ENCODE measurements at places on chromosomes 12 and 14.

GRCh38 chr12:21527451-21528180, 1.5 kb downstream of the SPX start:
- peak; percentile 83 for DNase-seq

DNA sequence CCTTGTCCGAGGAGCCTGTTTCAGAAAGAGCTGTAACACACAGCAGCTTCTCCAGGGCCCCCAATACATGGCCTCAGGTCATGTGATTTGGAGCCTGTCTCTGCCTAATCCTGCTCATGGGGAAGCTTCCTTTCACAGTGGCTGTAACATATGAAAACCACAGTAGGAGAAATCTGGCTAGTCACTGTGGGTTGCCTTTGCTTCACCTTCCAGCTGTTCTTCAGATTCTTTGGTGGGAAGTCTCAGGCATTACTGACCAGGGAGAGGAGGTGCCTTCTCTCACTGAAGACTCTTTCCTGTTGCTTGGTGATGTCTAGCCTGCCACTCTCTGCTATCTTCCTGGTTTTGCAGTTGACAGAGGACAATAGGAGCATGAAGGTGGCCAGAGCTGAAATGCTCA, 350.6 kb downstream of the DPF3 start:
- DNase-seq = no peak

DNA sequence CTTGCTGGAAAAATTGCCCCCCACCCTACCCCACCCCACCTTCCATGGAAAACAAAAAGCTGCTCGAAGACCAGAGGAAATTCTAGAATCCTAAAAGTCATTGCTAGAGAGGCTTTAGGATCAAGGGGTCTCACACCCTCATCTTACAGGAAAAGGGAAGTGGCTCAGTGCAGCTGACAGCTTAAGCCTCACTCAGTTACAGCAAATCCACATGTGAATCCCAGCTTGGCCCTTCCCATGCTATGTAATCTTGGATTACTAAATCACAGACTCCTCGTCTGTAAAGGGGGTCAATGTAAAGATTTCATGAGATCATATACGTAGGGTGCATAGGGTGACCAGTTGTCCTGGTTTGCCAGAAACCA, 25.9 kb downstream of the CMKLR1 start:
- DNase-seq = no peak

- no peak for DNase-seq
These were observed 162.2 kb downstream of the RASSF9 start for GRCh38 chr12:85673921-85674420.

DNA sequence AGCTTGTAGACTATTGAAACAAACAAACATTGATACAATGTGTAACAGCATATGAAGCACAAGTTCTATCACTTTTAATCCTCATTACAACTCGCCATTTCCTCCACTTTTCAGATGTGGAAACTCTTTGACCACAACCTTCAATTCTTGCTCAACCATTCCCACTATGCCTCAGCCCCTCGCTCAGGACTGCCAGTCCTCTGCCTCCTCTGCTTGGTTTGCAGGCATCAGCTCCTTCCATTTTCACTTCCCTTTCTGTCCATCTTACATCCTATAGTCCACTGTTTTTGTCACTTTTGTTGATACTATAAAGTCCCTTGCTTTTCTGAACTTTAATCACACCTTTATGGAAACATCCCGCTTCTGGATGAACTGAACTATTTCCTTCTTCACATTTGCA, 28.2 kb upstream of the CD27 start:
- DNase-seq = no peak

- no peak for DNase-seq
These were observed 175.3 kb downstream of the PHLDA1 start for GRCh38 chr12:75856235-75856634.

GRCh38 chr12:71144682-71145081, 13.1 kb downstream of the TSPAN8 start:
- no peak for DNase-seq

DNA sequence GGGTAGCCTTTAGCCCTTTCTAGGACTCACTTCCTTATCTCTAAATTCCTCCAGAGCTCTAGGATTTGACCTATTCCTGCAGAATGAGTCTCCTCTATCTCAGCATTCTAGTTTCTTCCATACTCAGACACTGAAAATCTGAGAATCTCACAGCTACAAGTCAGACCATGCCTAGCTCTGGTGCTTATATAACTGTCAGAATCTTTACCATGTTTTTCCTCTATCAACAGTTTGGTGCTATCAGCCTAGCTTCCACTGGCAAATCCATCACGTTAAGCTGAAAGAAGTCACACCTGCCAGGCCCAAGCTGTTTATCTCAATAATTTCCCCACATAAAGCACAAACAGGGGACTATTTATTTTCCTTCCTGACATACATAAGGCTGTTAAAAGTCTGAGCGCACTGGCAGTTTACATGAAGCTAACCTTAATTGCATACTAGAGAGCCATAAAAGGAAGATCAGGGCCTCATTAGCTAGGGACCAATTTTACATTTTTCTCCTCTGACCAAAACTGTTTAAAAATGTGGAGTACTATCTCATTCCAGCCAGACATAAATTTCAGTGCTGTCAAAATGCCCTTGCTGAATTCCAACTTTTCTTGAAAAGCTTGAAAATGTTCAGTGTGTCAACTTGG, 270.5 kb downstream of the C12orf75 start:
- no peak for DNase-seq

DNA sequence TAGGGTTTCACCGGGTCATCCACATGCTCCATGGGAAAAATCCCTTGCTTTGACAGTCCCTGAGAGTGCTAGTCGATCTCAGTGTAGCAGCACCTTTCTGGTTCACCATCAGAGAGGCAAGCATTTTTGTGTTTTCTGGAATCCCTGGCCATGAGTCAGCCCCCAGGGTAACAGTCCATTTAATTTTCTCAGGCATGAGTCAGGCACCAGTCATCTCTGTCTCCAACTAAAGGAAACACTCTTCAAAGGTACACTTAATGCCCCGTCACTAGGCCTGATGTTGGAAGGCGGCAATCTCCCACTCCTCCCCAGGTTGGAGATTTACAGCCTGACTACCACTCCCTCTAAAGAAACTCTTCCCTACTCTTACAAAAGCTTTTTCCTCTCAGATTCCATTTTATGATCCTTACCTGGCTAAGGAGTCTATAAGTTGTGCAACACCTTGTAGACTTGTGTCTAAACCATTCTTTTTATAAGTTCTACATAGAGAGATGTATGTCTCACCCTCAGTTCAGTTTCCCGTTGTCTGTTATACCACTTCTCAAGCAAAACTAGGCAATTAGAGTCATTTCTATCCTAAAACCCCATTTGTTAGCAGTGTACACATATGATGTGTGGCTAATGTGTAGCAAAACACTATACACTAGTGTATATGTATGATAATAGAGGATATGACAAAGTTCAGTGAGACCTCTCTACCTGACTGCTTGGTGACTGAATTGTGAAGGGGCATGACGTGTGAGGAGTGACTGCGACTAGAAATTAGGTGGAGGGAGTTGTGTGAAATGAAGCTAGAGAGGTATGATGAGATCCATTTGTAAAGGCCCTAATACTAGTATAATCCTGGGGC, 24.6 kb downstream of the TMEM19 start:
- no peak for DNase-seq

DNA sequence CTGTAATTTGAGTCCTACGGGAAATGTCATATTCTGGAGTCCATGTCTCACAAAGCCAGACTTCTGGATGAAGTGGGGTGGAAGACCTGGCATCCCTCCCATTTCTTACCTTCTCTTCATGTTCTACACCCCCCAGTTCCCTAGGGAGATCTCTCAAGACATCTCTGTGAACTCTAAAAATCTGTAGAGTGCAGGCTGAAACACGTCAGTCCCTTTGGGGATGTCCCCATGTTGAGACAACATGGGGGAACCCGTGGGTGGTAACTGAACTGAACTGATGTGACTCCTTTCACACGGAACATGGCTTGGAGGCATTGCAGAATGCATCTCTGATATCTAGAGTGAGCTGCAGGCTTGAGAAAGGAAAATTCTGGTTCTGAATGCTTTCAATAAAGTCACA, 15.2 kb downstream of the SERPINA12 start:
- no peak for DNase-seq

DNA sequence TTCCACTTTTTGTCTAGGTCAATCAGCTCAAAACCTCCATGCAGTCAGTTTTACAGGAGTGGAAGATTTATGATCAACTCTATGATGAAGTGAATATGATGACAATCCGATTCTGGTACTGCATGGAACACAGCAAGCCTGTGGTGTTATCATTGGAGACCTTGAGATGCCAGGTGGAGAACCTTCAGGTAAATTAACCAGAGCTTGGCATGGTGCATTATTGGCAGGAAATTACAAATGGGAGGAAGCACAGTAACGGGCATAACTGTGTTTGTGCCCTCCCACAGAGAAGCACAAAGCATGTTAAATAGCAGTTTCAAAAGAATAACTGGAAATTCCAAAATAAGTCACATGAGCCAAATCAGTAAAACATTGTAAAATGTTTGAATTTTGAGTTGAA, 135.6 kb downstream of the ESR2 start:
- no peak for DNase-seq

DNA sequence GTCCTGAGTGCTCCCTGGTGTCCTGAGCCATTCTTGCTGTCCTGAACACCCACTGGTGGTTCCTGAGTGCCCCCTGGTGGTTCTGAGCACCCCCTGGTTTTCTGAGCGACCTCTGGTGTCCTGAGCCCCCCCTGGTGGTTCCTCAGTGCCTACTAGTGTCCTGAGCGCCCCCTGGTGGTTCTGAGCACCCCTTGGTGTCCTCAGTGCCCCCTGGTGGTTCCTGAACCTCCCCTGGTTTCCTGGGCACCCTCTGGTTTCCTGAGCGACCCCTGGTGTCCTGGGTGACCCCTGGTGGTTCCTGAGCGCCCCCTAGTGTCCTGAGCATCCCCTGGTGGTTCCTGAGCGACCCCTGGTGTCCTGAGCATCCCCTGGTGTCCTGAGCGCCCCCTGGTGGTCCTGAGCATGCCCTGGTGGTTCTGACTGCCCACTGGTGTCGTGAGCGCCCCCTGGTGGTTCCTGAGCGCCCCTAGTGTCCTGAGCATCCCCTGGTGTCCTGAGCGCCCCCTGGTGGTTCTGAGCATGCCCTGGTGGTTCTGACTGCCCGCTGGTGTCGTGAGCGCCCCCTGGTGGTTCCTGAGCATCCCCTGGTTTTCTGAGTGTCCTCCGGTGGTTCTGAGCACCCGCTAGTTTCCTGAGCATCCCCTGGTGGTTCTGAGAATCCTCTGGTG, 473.1 kb downstream of the TMEM121 start:
- no peak for DNase-seq

- no peak for DNase-seq
These were observed 24.6 kb downstream of the P2RX2 start for GRCh38 chr12:132642846-132643835.

GRCh38 chr12:76064904-76065303, 19.6 kb downstream of the NAP1L1 start:
- no peak for DNase-seq

- DNase-seq = no peak
These were observed 7.6 kb upstream of the LRTM2 start for GRCh38 chr12:1812650-1813302.

DNA sequence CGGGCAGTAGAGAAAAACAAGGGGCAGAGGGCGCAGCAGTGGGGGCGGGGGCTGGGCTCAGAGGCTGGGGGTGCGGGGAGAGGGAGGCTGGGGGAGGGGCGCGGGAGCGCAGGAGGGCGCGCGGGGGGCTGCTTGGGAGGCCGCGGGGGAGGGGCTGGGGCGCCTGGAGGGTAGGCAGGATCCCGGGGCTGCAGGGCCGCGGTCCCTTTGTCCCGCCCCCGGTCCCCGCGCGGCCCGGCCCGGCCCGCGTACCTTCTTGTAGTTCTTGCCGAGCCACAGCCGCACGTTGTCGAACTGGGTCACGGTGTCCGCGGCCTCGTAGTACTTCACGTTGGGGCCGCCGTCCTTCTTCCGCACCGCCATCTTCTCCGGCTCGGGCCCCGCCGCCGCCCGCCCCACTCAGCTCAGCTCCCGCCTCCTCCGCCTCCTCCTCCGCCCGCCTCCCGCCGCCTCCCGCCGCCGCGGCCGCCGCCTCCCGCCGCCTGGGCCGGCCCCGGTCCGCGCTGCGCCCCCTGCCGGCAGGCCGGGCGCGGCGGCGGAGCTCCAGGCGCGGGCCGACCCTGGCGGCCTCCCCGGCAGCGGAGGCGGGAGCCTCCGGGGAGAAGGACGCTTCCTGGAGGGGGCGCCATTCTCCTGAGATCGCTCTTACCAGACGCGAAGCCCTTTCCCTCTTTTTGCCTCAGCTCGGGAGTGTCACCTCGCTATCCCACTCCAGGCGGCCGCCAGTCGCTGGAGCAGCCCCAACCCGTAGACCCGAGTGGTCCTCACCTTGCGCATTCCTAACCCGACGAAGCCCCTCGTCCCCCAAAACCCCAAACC, at the start of gene SMARCC2:
Gene SMARCC2, minus strand, starts transcription at position 385 of the 819 bp plus-strand sequence. Its CDS starts 22 bp downstream, at position 363.
- peak; percentile 90 for DNase-seq

DNA sequence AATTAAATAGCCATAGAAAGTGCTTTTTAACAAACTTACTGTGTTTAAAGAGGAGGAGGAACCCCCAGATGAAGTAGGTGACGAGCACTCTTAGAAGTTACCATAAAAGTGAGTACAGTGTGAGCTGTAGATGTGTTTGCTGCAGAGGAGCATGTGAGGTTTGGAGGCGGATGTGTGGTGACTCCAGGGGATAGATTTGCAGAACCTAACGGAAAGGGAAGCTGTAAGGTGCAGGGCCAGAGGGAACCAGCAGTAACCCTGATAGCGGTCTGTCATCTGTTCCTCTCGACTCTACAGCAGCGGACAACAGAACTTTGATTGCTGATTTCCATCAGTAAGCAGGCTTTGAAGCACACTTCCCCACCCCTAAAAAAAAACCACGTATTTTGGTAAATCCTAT, 5.2 kb downstream of the CALM1 start:
- no peak for DNase-seq

DNA sequence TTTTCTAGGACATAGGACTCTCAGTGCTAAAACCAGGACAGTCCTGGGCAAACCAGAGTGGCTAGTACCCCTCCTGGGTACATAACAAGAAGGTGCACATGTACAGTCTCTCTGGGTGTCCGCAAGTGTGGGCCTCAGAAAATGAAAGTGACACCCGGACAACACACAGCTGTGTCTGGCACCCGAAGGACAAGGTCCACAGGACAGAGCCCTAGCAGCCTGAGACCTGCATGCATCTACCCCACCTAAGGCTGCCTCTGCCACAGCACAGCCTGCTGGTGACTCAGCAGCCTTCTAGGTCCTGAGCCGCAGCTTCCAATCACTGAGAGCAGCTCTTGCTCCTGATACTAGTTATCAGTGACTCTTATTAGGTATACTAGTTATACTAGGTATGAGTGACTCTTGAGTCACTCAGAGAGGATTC, 784.1 kb upstream of the TBX3 start:
- DNase-seq = no peak

DNA sequence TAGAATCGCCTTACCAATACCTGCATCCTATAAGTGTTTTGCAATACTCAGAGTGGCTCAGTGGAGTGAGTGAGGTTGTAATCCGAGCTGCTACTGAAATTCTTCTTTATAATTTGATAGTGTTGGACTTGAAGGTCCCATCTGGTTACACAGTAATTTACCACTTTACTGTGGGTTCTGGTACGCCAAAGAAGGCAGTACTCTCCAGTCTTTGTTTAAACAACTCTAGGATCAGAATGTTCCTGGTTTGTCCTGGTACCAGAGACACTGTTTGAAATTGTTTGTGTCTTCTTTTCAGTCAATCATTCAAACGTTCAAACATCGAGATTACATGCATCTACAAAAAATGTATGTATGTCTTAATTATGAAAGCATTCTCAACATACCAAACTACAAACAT, 51.3 kb upstream of the AMN1 start:
- no peak for DNase-seq
